Left renal cortex interstitium (tissue), 4 donors: ENCODE measurements at places on chromosomes 11 and 22. TPM values are rescaled to one million over a fixed set of nuclear protein-coding genes. Genes with fewer than 3 reads are reported as not detected.

DENND5A gene
- 92.6 TPM for polyA plus RNA-seq

RFPL3 gene
- not detected for polyA plus RNA-seq

OR4S1 gene
- not detected for polyA plus RNA-seq

IGF2 gene
- 1,117 TPM for polyA plus RNA-seq

SCGB1A1 gene
- polyA plus RNA-seq = not detected

TECTA gene
- polyA plus RNA-seq = 1.7 TPM

MAJIN gene
- 1.5 TPM for polyA plus RNA-seq

PRRG4 gene
- polyA plus RNA-seq = 7.4 TPM

GRCh38 chr22:46563381-46564083 lies 26.1 kb upstream of the CELSR1 start:
- no peak for DNase-seq

DNA sequence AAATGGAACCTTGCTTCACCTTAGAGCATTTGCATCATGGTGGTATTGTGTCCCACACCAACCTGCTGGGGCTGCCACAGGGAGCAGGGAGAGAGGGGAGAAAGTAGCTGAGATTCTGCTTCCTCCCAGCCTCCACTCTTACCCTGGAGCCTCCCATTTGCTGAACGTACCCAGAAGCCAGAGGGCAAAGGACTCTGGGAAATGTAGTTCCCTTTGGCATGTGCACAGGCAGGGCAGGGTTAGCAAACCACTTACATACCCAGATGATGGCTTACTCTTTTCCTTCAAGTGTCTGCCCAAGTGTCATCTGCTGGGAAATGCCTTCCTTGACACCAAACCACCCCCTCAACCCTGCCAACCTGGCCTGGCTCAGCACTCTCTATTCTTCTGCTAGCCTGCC lies 16.9 kb downstream of the SMIM38 start:
- DNase-seq = no peak

DNA sequence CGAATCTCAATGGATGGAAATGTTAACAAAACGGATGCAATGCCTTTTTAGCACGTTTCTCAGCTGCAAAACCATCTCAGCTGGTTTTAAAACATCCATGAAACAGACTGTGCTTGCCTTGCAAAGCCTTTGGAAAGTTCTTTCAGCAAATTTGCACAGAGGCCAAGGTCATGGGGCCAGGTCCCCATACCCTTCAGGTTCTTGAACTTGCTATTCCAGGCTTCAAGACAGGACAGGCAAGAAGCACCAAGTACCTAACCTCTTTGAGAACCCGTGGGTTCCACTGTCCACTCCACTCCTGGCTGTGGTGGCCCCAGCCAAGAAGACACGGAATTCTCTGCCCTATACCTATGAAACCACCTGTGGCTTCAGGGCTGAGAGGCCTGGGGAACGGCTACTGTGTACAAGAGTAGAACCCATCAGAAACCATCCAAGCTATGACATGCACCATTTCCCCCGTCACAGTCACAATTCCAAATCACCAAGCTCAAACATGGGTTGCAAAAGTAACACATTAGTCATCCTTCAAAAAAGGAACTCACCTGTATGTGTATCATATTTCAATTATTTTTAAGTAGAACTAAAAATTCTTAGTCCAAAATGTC lies 17.0 kb downstream of the TNKS1BP1 start:
- DNase-seq = no peak

GRCh38 chr11:10943968-10944367 lies 86.1 kb upstream of the ZBED5 start:
- no peak for DNase-seq

DNA sequence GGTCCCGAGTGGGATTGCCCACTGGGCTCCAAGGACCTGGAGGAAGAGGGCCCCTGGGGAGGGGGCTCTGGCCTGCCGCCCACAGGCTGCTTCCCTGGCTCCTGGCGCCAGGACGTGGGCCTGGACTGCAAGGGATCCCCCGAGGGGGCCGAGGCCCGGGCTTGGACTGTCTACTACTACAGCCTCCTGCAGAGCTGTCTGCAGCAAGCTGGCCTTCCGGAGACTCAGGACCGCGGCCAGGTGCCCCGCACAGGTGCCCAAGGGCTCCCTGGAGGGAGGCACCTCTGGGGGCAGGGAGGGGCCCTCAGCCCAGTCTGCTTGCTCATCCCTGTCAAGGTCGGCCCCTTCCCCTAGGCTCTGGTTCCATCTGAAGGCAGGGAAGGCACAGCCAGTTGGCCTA lies 1.9 kb downstream of the CARNS1 start:
- DNase-seq = no peak

DNA sequence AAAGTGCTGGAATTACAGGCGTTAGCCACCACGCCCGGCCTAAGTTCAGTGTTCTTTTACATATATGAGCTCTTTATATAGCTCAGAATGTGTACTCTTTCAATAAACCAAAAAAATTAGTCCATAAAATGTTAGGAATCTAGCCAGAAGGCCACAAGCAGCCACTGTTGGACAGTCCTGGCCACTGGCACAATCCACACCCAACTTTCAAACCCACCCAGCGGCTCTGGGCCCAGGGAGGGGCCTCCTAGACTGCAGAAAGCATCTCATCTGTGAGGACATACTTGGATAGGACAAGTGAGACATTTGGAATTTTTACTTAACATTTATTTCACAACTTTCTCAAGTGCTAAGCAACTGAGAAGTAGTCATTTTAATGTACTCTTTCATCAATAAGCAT lies 6.4 kb downstream of the PACSIN2 start:
- no peak for DNase-seq

DNA sequence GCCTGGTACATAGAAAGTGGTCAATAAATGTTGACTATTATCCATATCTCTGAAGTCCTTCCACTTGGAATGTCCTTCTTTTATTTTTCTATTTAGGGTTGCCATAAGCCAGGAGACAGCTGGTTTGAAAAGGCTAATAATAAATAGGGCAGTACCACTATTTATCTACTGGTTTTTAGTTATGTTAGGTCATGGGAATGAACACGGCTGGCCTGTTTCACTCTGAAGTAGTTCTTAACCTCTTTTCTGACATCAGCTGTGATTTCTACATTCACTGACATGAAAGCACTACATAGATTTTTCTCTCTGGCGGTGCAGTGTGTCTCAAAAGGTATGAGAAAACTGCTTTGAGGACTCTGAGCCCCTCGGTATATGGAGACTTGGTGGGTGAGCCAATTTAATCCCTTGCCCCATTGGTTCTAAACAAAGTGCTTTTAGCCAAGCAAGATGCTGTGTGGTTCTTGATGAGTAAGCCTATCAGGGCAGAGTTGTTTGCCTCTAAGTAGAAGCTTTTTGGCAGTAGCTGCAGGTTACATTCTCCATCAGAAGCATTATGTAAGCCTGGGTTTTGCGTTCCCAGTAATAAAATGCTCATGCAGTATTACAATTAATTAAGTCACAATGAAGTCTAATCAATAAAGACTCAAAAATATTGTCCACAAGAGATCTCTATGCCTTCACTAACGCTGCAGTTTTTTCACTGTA lies 48.7 kb upstream of the APOA1 start:
- DNase-seq = no peak

DNA sequence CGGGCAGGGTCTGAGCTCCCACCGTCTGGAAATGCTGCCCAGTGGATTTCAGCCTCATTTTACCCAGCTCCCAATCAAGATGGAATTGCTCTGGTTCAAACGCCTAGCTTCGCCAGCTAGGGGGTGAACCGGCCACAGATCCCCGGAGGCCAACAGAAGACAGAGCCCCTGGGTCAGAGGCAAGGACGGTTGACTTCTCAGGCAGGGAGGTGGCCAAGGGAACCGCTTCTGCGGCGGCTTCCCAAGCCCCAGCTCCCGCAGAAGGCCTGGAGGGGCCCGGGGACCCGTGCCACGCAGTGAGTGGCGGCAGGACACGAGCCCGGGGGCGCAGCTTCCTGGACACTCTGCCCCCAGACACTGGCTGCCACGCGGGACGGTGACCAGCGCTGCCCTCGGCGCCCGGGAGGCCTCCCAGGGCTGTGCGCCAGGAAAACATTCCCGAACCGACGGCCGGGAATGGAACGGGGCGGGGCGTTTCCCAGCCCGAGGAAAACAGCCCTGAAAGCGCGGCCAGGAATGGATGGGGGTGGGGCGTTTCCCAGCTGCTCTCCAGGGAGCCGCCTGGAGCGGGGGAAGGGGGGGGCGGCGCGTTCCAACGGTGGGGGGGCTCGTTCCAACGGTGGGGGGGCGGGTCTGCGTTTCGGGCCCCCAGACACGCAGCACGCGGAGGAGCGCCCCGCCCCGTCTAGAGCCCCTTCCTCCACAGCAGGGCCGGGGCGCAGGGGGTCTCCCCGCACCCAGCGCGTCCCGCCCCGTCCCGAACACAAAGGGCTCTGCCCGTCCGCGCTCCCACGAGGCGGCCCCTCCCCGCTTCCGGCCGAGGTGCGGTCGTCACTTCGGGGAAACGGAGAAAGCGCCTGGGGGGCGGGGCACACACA lies 13.5 kb upstream of the B4GALNT4 start:
- peak; percentile 83 for DNase-seq

DNA sequence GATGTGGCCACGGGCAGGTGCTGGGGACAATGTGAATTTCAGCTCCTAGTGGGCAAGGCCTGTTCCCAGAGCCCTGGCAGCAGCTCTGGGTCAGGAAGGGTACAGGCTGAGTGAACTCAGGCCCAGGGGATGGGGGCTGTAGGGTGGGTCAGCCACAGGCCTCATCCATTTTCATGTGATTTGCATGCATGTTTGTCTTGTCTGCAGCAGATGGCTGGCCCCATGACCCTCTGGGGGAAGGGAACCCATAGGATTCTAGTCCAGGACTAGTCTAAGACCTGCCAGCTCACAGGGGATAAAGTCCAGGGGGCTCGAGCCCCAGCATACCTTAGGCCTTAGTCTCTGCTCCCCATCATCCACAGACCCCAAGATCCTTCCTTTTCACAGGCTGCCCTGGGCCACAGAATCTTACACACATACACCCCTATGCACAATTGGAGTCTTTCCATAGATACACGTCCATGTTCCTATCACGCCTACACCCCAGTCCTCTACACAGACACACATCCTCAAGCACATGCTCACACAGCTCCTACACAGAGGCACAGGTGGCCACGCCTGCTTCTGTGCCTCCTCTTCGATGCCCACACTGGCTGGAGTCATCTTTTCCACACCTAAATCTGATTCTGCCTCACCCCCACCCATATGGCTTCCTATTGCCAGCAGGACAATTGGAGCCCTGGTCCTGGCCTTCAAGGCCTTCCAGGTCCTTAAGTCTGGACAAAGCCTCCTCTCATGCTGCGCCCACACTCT lies 25.7 kb downstream of the PDE2A start:
- no peak for DNase-seq

DNA sequence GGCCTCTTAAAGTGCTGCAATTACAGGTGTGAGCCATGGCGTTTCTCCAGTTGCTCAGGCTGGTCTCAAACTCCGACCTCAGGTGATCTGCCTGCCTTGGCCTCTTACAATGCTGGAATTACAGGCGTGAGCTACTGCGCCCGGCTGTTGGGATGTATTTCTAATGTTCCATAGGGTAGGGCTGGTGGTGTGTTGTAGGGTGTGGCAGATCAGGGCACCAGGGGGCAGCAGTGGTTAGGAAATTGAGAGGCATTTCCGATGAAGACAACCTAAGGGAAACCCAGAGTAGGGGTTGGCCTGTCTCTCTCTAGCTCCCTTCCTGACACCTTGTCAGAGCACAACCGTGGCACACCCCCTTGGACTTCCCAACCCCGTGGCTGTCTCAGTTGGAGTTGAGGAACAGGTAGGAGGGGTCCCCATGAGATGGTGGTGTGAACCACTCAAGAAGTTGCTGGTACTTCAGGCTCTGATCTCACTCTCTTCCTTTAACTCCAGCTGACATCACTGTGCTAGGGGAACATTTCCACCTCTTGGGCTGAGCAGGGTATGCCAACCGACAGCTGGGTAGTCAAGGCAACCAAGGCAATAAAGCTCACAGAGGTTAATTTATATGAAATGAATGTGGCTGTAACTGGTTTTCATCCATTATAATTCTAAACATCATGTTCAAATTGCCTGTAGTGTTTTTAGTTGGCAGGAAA lies 33.0 kb downstream of the YWHAH start:
- DNase-seq = peak; percentile 59

DNA sequence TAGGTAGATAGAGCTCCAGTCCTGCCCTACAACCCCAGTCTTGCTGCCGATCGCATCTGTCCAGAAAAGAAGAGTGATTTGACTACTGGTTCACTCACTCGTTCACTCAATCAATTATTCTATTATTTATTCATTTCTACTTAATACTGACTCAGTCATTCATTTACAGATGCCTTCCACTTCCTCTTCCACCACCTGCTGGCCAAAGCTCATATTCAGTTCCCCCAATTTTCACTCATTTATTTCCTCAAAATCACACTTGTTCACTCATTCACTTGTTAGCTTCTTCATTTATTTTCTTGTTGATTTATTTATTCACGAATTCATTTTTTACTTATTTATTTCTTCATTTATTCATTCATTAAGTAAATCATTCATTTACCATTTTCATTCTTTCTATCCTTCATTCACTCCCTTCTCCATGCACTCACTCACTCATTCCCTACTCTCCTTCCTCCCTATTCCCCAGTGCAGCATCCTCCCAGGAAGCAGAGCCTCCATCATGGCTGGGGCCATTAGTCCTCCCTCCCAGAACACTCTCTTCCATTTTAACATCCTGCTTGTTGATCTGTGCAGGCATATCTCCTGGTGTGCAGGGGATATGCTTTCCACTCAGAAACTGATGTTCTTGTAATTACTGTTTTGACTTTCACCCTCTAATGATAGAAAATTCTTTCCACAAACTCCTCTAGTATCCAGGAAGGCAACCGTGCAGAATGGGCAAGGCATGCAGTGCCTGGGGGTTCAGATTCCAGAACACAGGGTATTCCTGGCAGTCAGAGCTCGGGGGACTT lies 281.0 kb downstream of the TENM4 start:
- DNase-seq = no peak

- no peak for DNase-seq
Observed at GRCh38 chr11:46277622-46278386, at the start of gene CREB3L1. CREB3L1 (plus strand) TSS chr11:46277662; CDS start chr11:46278112, 450 bp downstream.

GRCh38 chr22:48488149-48488551 lies 1339.5 kb downstream of the BRD1 start:
- no peak for DNase-seq

DNA sequence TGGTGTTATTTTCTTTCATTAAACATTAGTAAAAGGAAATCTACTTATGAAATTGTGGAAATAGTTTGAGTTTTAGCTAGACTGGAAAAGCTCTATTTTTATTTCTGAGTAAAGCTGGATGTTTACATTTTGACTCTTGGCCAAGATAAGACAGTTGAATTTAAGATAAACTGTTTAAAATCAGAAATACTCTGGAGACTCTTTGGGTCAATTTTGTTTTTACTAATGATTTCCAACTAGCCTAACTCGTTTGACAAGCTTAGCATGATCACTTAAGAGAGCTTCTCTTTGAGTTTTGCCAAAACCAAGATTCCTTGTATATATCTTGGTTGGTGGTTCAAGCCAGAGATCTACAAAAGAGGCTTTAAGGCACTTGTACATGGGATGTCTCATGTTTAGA lies 724.8 kb upstream of the LUZP2 start:
- DNase-seq = no peak

- DNase-seq = no peak
Observed at GRCh38 chr11:100635194-100635593, 51.9 kb upstream of the ARHGAP42 start.

- DNase-seq = no peak
Observed at GRCh38 chr11:95005642-95006041, 19.4 kb upstream of the KDM4E start.
